ENCODE measurements at places on chromosomes 6 and 20.

DNA sequence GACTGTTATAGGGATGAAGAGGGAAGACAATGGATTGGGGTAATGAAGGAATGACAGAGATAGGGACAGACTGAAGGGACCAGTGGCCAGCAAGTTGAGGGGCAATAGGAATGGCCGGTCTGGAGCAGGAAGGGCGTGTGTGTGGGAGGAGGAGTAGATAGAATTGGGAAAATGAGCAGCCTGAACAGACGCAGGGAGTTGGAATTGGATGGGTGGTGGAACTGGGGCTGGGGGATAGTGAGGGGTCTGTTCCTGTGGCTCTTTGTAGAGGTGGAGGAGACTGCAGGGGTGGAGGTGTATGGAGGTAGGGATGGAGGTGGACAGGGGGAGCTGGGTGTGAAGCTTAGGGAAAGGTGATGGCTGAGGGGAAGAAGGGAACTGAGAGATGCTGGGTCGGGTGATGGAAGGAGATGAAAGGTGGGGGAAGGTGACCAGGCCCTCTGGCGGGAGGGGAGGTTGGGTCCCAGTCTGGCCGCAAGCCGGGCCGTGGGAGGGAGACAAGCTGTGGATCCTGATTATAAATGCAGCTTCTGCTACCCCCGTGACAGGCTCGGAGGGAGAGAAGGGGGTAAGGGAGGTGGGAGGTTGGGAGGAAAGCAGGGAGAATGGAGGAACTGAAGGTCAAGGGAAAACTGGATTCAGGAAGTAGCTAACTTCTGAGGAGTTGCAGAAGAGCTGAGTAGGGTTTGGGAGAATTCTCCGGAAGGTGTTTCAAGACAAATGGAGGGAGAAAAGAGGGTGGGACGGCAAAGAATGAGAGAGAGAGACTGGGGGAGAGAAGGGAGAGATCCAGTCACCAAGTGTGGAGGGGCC is 5.2 kb downstream of the SYNGAP1 start:
- DNase-seq: no peak

GRCh38 chr6:137902699-137903098 is 35.6 kb downstream of the TNFAIP3 start:
- DNase-seq: no peak

GRCh38 chr6:108559097-108559883 is 1.4 kb upstream of the FOXO3 start:
- peak; percentile 80 for DNase-seq

DNA sequence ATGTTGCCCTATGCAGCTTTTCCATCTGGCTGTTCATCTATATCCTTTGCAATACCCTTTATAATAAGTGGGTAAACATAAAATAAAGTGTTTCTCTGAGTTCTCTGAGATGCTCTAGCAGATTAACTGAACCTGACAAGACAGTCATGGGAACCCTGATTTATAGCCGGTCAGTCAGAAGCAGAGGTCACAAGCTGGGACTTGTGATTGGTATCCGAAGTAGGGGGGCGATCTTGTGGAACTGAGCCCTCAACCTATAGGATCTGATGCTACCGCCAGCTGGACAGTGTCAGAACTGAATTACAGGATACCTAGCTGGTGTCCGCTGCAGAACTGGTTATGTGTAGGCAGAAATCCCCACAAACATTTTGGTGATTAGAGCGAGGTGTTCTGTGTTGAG is 39.0 kb downstream of the SLC17A5 start:
- no peak for DNase-seq

Data from fibroblast of skin of left quadriceps (primary cell).